ENCODE measurements at places on chromosomes 11 and 22.

DNA sequence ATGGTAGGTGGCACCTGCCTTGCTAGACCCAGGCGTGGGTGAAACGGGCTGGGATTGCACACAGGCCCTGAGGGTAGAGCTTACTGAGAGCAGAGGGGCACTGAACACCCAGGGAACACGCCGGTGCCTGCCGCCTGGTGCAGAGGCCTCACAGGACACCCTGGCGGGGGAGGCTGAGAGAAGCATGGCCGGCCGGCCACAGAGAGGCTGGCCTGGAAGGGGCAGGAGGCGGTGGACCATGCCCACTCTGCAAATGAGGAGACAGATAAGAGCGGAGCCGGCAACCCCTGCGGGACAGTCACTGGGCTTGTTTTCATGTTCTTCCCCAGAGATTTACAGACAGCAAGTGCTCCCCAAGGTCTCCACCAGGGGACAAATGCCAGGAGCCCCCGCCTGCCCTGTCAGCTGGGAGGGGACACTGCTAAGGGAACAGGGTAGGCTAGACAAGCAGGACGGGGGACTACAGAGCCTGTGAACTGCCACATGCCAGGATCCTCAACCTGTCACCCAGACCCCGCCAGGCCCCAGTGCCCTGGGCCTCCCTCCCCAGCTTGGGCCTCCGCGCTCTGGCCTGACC is 38.5 kb upstream of the TCF20 start:
- no peak for DNase-seq

DNA sequence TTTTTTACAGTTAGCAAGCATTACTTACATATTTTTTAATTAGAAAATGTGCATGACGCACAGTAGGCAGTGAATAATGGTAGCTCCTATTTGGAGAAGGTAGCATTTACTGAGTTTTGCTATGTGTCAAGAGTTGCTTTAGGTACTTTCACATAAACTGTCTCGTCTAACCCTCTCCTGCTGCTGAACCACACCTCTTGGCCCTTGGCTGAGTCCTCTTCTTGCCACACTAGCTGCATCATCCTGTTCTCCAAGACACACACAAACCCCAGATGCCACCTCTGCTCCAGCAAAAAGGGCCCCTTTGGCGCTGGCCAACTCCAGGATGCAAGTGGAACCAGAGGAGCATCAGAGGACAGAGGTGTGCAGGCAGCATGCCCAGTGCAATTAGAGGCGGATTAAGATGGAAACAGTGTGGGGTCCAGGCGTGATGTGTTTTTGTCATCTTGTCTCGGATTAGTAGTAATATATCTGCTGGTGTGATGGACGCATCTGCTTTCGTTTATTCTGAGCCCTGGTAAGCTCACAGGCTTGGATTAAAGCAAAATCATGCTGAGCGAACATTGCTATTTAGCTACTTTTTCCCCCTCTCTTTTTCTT is 367.0 kb upstream of the CADM1 start:
- no peak for DNase-seq

- DNase-seq = no peak
These were observed 32.2 kb downstream of the SERPINH1 start for GRCh38 chr11:75594211-75594610.

DNA sequence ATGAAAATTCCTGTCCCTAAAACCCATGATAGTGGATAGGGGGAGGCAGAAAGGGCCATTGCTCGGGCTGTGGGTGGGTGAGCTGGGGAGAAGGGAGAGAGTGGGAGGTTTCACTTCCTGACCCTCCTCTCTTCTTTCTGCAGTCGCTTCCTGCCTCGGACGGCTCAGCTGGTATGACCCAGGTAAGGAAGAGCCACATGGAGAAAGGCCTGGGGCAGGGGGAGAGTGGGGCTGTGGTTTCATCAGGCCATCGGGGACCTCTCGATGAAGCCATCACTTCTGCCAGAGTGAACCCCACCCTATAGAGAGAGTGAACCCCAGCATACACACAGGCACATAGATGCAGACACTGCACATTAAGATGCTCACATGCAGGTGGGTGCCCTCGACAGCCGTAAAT is 12.6 kb downstream of the CD5 start:
- no peak for DNase-seq

DNA sequence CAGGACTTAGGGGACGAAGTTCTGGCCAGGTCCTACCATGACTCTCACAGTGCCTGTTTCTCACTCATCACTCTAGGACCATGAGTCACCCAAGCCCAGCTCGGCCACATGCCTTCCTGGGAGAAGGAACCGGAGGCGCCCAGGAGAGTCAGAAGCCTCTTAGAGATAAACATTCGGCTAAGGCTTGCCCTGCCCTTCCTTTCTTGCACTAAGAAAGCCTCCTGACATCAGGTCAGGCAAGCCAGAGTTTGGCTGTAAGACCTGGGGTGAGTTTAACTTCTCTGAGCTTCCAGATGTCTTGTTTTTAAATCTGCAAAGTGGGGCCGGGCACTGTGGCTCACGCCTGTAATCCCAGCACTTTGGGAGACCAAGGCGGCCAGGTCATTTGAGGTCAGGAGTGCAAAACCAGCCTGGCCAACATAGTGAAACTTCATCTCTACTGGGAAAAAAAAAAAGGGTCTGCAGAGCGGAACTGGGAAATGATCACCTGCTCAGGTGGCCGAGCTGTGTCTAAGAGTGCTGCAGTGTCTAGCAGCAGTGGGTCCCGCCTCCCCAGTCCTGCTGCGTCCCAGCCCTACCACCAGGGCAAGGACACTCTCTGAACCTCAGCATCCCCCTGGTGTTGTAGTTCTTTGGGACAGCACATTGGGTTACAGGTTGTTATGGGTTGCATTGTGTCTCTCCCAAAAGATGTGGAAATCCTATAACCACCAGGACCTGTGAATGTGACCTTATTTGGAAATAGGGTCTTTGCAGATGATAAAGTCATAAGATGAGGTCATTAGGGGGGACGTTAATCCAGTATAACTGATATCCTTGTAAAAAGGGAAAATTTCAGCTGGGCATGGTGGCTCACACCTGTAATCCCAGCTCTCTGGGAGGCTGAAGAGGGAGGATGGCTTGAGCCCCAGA is 1.8 kb upstream of the CARS1 start:
- DNase-seq = no peak

DNA sequence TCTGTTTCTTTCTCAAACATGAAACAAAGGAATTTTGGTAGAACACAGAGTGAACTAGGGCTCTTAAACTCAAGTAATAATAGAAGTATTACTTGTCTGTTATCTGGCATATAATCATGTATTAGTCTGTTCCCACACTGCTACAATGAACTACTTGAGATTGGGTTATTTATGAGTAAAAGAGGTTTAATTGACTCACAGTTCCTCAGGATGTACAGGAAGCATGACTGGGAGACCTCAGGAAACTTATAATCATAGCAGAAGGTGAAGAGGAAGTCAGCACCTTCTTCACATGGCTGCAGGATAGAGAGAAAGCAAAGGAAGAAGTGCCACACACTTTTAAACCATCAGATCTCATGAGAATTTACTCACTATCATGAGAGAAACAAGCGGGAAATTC is 273.4 kb downstream of the ETS1 start:
- no peak for DNase-seq

DNA sequence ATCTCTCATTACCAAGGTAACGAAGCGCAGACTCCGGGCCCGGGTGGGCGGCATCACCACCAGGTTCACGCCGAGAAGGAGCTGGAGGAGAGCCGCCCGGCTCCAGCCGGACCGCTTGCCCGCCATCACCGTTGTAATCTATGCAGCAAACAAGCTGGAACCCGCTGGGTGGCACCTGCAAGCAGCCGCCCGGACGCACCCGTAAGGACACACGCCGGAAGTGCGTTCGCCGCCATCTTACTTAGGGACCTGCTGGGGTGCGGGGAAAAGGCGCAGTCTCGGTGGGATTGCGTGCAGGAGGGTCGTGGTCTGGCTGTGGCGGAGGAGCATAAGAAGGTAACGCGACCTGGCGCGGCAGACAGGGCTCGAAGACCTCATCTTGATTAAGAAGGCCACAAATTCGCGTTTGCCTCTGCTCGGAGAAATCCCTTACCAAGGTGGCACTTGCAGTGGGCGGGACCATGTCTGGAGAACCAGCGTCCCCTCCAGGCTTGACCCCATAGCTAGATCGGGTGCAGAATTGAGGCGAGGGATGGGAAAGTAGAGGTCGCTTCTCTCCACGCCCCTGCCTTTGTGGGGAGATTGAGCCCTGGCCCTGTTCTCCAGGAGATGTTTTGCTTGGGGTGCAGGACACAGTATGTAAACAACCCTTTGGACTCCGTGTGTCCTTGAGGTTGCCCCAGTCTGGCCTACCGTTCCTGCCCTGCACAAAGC is at the start of gene ACP2:
Gene ACP2 (minus strand): TSS at position 151 of the 714 bp plus-strand sequence. CDS start 25 bp downstream, at position 126.
- peak; percentile 93 for DNase-seq

- DNase-seq = no peak
These were observed 32.0 kb downstream of the TRIM66 start for GRCh38 chr11:8650401-8650990.

DNA sequence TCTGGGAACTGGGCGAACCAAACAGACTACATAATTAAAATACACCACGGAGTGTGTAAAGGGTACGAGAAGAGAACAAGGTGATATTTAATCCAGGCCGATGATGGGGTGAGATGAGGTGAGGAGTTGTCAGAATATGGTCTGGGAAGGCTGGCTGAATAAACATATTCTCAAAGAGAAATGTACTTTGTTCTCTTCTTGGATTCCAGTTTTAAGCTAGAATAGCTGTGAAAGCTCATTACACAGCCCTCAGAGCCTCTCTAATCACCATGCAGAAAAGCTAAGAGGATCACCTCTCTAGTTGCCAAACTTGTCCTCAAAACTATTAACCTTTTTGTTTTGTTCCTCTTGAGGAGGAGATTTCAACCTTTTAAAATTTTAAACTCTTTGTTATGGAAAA is 89.8 kb downstream of the ATG16L2 start:
- no peak for DNase-seq

GRCh38 chr11:35160246-35160824 is 21.4 kb downstream of the CD44 start:
- no peak for DNase-seq

DNA sequence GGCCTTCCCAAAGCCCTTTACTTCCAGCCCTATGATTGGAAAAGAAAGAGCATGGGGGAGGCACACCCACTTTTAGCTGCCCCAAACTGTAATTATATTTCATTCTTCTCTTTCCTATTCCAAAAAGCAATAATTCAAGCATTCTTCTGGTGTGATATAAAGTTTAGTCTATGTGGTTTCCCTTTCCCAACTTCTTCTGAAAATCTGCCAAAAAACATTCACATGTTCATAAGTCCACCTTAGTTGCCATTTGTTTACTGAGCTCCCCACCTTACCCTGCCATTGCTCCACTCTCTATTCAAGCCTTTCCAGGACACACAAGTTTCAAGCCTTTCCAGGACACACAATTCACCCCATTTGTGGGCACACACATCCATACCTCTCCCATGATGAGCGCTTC is 111.6 kb upstream of the BMAL1 start:
- DNase-seq = no peak

GRCh38 chr11:2533587-2534133 is 88.9 kb downstream of the KCNQ1 start:
- peak; percentile 91 for DNase-seq

GRCh38 chr11:73781303-73781702 is 6.4 kb upstream of the MRPL48 start:
- DNase-seq = no peak

GRCh38 chr22:42649246-42650099 is at the start of gene CYB5R3:
Gene CYB5R3 (minus strand): TSS chr22:42649392. CDS start chr22:42649315, 77 bp downstream.
- peak; percentile 93 for DNase-seq

- DNase-seq = no peak
These were observed 29.2 kb downstream of the SYT7 start for GRCh38 chr11:61551634-61552033.

DNA sequence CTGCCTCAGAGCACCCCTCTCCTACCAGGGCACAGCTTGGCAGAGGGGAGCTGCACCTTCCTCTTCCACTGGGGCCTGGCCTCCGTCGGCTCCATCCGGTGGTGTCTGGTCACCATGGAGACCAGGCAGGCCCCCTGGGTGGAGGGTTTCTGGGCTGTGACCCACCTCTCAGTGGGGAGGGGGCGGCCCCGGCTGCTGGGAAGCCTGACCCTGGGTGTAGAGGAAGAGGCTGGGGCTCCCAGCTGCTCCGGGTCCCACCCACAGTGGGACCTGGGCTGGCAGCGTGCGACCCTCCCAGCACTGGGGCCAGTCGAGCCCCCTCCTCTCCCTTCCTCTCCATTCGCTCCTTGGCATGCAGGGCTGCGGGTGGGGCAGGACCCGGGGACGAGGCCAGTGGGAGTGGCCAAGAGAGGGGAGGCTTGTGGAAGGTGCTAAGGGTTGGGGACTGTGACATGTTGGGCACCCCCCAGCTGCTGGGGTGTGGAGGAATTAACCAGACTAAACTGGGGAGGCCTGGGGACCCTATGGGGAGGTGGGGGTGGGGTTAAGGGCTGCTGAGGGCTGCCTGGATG is 46.8 kb downstream of the BRSK2 start:
- no peak for DNase-seq

- peak; percentile 52 for DNase-seq
These were observed 37.9 kb upstream of the PLET1 start for GRCh38 chr11:112298535-112298934.

GRCh38 chr11:115792903-115793302 is 288.7 kb upstream of the CADM1 start:
- DNase-seq = no peak

GRCh38 chr11:76234416-76235232 is 28.3 kb upstream of the WNT11 start:
- DNase-seq = peak; percentile 74

GRCh38 chr11:69358398-69359020 is 64.6 kb downstream of the MYEOV start:
- peak; percentile 9 for DNase-seq

DNA sequence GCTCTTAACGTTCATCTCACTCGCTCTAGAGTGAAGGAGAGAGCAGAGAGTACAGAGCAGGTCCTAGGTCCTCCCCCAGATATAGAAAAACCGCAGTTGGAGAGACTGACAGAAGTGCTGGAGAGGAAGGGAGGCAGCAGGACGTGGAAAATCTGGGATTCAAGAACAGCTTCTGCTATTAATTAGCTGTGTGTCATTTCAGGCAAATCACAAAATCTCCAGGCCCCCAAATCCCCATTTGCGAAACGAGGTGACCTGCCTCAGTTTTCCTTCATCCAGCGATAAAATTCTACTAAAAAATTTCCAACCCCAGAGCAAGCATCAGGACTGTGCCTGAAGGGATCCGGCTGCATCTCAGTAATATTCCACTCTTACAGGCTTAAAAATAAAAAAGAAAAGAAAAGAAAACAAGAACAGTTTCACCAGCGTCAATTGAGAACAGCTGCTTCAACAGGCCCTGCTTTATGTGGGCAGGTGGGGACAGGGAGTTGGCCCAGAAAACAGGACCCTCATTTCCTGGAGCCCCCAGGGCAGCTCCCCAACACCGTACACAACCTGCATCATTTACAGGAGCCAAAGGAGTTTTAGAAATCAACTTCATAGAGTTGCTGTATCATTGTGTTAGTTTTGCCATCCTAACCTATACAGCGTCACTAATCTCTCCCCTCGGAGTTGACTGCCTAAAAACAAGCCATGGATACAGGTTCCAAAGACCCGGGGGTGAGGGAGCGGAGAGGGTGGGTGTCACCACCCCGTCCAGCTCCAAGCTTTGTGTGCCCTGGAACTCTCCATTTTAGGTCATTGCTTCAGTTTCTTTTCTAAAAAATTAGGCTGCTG is 2.3 kb upstream of the MALAT1 start:
- peak; percentile 51 for DNase-seq
